Activated CD4-positive, CD25-positive, alpha-beta regulatory T cell (primary cell): ENCODE measurements at places on chromosomes 5 and 9.

DNA sequence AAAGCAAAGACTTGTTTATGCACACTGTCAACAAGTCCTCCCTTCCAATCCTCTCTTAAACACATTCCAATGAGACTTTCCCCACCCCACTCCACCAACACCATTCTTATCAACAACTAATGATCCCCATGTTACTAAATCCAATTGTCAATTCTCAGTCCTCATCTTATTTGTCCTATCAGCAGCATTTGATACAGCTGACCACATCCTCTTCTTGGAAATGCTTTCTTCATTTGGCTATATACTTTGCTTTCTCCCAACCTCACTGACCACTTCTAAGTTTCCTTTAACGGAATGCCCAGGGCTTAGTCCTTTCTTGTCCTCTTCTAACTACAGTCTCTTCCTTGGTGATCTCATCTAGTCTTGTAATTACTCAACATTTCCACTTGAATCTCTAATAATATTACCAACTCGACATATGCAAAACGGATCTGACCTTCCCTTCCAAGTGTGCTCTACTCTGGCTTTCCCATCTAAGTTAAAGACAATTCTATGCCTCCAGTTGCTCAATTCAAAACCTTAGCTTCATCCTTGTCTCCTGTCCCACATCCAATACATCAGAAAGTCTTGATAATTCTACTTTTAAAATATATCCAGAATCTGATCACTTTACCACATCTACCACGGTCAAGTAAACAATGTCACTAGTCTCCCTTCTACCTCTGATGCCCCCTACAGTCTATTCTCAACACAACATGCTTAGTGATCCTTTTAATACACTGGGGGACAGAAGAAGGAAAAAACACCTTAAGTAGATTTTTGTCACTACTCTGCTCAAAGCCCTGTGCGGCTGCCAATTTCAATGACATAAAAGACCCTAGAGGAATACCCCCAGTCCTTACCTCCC, 25.5 kb downstream of the AGTPBP1 start:
- no peak for DNase-seq

- no peak for DNase-seq
These were observed 78.4 kb downstream of the GLDC start for GRCh38 chr9:6567140-6567591.

GRCh38 chr5:78805474-78806124, 157.0 kb upstream of the LHFPL2 start:
- DNase-seq = no peak

DNA sequence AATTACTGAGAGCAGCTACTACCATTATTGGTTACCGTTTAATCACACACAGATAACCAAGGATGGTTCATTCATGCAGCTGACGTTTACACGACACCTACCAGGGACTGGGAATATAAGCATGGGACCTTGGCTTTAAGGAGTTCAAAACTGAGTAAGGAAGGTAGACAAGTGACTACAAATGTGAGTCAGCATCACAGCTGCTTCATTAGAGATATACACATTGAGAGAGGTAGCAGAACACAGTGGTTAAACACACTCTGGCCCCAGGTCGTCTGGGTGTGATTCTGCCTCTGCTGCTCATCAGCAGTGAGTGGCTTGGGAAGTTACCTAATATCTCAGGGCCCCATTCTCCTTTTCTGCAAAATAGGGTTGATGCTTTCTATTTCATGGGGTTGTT, 268.6 kb downstream of the NR3C1 start:
- no peak for DNase-seq

- DNase-seq = no peak
These were observed 404.7 kb downstream of the MLLT3 start for GRCh38 chr9:20217596-20217995.

DNA sequence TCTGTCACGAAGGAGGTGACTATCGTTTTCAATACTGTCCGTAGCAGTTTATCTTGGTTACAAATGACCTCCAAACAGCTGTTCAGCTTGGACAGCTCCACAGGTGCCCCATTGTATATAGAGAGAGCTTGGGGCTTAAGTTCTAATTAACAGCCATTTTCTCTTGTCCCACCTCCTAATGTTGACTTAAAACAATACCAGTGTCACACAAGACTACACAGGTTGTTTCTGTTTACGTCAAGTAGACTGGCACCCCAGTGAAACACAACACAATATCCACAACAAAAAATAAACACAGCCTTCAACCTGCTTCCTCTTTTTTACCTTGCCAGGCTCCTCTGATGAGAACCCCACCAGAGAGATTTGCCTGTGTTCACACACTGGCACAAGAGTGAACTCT, 39.8 kb upstream of the TLE1 start:
- no peak for DNase-seq

DNA sequence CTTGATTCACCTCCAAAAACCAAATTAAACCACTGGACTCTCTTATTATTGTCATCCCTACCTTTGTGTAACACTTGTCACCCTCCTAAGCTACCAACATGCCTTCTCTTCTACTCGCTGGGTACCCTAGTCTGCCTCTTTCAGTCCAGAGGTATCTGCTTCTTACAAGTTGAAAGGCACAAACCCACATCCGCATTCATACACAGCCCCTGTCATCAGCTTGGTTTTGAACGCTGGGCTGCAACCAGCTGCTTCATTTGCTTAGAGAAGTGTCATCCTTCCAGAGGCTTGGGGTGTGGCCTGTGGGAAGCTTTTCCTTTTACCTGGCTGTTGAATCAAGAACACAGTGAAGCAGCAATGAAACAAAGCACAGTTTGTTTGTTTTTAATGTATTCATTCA, 138.8 kb upstream of the WWC1 start:
- DNase-seq = no peak

- no peak for DNase-seq
These were observed 76.4 kb downstream of the OSMR start for GRCh38 chr5:38922199-38922598.

DNA sequence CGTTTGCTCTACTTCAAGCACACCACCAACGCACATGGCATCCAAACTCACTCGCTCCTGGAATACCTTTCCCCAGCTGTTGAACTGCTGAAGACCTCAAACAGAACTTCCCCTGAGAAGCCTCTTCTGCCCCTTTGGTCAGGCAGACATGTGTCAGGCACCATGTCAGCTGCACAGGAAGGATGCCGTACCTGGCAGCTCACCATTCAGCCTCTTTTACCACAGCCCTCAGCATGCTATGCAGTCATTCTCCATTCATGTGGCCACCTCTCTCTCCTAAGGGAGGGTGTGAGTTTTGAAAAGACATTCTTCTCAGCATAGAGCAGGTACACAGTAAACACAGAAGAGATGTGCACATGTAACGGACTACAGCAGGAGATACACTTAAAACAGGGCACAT, 14.2 kb downstream of the IL4 start:
- no peak for DNase-seq

DNA sequence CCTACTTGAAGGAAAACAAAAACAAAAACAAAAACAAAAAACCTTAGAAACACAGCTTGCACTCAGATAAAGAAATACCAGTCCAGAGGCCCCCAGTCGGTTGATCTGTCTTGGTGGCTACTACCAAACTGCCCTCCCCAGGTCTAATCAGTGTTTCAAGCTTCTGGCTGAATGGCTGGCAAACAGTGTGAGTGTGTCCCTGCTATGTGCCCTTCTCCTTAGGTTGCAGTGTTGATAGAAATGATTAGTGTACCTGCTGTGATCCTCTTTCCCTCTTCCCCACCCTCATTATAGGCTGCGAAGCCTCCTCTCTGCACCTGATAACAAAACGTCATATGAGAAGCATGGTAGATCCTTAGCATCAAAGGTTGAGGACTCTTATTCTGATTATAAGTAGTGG, 12.8 kb downstream of the NR4A3 start:
- DNase-seq = no peak

GRCh38 chr5:133319905-133320520, 268.2 kb downstream of the HSPA4 start:
- no peak for DNase-seq

- no peak for DNase-seq
These were observed 49.4 kb upstream of the NEURL1B start for GRCh38 chr5:172591636-172592035.

- no peak for DNase-seq
These were observed 19.0 kb upstream of the FER start for GRCh38 chr5:108728566-108729241.

- no peak for DNase-seq
These were observed 221.1 kb upstream of the ACTBL2 start for GRCh38 chr5:57703721-57704120.

DNA sequence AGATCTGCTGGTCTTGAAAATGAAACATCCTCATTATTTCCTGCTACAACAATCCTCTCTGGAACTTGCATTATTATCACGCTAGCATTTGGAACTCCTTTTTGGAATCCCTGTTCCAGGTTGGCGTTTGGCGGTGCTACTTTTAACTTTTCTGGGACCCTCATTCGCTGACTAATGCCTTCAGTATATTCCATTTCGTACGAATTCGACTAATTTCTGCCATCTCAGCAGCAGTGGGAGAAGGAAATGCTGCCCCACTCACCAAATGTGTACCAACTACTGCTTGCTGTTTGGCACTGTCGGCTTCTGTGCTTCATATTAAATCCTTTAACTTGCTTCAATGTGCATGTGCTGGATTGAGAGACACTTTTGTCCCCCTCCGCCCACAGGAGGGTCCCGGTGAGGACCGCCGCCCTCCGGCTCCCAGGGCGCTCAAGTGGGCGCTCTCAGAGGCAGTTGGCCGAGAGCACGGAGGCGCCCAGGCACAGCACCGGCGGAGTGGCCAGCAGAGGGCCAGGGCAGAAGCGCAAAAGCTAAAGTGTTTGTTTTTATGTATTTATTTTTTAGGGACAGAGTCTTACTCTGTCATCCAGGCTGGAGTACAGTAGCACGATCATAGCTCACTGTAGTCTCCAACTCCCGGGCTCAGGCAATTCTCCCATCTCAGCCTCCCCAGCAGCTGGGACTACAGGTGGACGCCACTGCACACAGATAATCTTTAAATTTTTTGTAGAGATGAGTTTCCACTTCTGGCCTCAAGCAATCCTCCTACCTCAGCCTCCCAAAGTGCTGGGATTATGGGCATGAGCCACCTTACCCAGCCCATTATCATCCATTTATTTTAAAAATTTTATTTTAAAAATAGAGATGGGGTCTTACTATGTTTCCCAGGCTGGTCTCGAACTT, 11.9 kb downstream of the PDE6A start:
- DNase-seq = no peak

DNA sequence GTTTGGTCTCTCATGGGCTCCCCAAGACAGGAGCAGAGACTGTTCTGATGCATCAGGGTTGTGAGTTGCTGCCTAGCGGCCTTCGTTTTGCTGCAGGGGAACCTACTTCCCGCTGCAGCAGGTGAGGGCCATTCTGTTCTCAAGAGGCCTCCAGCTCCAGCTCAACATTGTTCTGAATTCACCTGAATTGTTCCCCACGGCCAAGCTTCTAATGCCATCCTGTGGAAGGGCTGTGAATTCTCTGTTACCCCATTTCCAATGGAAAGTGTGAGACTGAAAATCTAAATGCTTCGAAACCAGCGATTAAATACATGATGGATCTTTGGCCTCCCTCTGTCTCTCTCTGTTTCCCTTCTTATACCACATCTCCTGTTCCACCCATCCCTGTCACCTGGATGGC, 349.1 kb upstream of the DAP start:
- no peak for DNase-seq

GRCh38 chr9:135641745-135642144, 2.4 kb upstream of the GLT6D1 start:
- no peak for DNase-seq

GRCh38 chr9:108845507-108845906, 10.3 kb downstream of the ACTL7B start:
- DNase-seq = no peak

DNA sequence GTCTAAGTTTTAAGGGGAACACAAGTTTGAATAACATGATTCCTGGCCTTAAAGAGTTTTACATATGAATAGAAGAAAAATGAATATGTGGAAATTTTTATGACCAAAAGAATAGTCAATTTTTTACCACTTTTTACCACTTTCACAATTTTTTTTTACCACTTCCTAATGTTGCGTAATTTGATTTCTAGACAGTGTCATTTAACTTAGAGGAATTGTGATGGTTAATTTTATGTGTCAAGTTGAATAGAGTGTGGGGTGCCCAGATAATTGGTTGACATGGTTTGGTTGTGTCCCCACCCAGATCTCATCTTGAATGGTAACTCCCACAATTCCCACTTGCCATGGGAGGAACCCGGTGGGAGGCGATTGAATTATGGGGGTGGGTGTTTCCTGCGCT, 416.6 kb downstream of the KIF4B start:
- no peak for DNase-seq

GRCh38 chr5:79746642-79747569, 57.3 kb downstream of the CMYA5 start:
- no peak for DNase-seq

DNA sequence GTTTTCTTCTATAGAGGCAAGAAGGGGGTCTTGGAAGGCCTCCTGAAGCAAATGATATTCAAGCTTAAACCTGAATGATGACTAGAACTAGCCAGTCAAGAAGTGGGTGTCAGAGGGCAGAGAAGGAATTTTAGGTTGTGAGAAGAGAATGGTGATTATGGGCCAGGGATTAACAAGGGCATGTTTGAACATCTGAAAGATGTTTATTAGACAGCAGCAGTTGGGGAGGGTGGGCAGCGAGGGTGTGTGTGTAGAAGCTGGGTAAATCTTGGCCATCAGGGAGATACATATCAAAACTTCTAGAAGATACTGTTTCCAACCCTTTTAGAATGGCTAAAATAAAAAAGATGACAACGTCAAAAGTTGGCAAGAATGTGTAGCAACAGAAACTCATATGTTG, 54.5 kb downstream of the MAN2A1 start:
- no peak for DNase-seq

DNA sequence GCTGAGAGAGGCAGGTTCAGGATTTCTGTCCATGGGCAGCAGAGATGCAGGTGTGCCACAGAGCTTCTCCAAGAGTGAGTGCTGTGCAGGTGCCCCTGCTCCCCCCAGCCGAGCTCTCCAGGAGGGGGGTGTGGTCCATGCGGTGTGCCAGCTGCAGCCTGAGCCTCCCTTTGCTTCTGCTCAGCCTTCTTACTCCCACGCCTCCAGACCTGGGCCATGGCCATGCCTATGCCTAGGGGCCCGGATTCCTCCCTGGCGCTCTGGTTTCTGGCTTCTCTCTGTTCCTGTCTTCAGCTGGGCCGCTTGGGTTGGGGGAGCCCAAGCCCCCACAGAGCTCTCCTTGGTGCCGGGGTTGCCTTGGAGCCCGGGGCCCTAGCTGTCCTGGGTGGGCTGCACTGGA, 133.3 kb downstream of the CACNA1B start:
- DNase-seq = no peak

DNA sequence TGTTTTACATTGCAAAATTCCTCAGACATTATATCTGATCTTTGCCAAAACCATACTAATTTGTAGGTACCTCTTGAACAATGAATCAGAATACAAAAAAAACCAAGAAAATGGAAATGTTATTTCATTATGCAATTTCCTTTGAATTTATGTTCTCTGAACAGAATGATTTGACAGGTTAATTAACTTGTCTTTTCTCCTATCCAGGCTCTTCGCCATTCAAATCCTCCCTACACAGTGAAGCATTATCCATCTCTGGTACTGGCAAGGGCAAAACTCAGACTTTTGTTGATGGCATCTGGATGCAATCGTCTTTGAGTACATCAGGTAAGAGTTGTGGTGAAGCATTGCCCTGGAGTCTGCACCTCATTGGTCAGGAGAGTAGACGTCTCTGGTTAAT, 655.7 kb upstream of the ITGA1 start:
- DNase-seq = no peak

- DNase-seq = no peak
These were observed 32.1 kb downstream of the MARCHF3 start for GRCh38 chr5:126998201-126998631.

GRCh38 chr5:56128113-56128512, 105.0 kb downstream of the ANKRD55 start:
- no peak for DNase-seq

- DNase-seq = no peak
These were observed 60.2 kb downstream of the MELK start for GRCh38 chr9:36632892-36633291.

- DNase-seq = no peak
These were observed 16.1 kb downstream of the BASP1 start for GRCh38 chr5:17233488-17233887.
